ENCODE measurements at places on chromosomes 11 and 22. TPM values are rescaled to one million over a fixed set of nuclear protein-coding genes. Genes with fewer than 3 reads are reported as not detected.
A peak's percentile ranks its signal among the peaks of the same experiment; 100 is the strongest.

- DNase-seq, result peak; percentile 46
These were observed 100.2 kb upstream of the GAL start for GRCh38 chr11:68584097-68584496.

DNA sequence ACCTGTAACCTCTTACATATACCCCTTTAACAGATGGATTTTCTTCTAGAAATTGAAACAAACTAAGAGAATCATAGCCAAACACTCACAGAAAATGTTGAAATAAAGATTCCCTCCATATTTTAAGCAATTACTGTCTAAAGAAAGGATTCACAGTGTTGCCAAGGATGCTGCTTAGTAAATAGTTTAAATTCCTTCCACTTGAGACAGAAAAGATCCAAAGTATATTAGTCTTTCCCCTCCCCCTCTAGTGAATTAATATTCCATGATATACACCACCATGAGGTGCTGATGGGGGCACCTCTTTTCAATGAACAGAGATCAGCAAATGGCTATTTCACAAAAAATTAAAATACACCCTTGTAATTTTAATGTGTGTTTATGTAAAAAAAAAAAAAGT, 186.8 kb downstream of the SOX6 start:
- no peak for DNase-seq

GRCh38 chr22:17705546-17705945, 67.0 kb downstream of the BCL2L13 start:
- no peak for DNase-seq

- DNase-seq, result no peak
These were observed 2.9 kb upstream of the ABCC8 start for GRCh38 chr11:17479284-17480214.

Gene C11orf52
- not detected for total RNA-seq

GRCh38 chr11:27237643-27238042, 125.4 kb downstream of the CCDC34 start:
- DNase-seq, result no peak
